ENCODE measurements at places on chromosomes 2 and 18.

- peak; percentile 11 for DNase-seq
These were observed 21.1 kb upstream of the LYPD6B start for GRCh38 chr2:149017116-149017985.

- no peak for DNase-seq
These were observed 174.2 kb downstream of the MIB1 start for GRCh38 chr18:21914739-21915319.

DNA sequence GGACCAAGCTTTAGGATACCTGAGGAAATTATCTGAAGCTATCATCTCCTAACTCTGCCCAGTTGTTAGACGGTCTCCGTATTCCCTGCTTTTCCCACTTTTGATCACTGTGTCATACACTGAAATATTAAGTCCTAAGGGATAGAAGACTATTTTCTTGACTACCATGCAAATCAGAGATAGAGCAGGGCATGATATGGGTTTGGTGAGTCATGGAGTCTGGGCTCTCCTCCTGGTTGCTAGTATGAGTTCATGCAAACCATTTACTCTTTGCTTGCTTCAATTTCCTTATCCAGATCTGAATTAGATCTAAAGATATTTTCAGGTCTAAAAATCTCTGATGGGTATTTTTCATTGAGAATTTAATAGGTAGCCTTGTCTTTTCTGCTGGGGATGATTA, 55.0 kb downstream of the EHBP1 start:
- DNase-seq = no peak

DNA sequence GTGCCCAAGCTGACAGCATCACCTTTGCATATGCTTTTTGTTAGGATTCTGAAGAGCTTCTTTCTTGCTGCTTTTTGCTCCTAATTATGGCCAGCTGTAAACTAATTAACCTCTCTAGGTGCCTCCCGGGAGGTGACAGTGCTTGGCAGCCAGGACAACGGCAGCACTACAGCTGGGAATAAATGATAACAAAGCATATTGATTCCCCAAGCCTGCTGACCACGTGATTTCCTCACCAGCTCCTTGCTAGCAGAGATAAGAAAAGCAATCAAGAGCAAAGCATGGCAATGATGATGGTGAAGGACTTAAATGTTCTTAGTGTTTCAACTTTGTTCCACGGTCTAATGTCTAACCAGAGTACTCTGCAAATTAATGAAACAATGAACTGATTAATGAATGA, 1074.4 kb upstream of the GYPC start:
- no peak for DNase-seq

- no peak for DNase-seq
These were observed 12.8 kb downstream of the SNED1 start for GRCh38 chr2:241011296-241011600.

- no peak for DNase-seq
These were observed 281.9 kb downstream of the SRBD1 start for GRCh38 chr2:45329045-45329677.

- no peak for DNase-seq
These were observed 12.6 kb downstream of the NOP58 start for GRCh38 chr2:202278036-202278760.

- DNase-seq = no peak
These were observed 6.3 kb downstream of the HS6ST1 start for GRCh38 chr2:128312411-128312810.

- DNase-seq = no peak
These were observed 118.8 kb upstream of the CDH19 start for GRCh38 chr18:66722671-66723070.

GRCh38 chr2:239978411-239978810, 46.7 kb downstream of the NDUFA10 start:
- DNase-seq = no peak

DNA sequence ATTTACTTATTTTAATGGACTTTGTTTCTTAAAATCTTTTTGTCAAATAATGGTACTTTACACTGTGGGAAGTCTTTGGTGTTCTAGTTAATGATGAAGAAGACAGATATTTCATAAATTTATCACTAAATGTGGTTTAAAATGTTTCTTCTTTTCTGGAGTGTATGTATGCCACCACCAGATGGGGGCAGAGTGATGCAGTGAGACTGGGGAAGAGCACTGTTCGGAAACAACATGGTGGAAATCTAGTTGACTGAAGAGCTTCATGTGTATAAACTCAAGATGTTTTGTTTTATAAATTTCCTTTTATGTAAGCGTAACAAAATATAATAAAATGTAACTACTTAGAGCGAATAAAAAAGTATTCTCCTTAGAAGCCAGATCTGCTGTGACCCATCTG, 195.1 kb downstream of the KCNE4 start:
- DNase-seq = no peak

- no peak for DNase-seq
These were observed 72.7 kb downstream of the NXPH2 start for GRCh38 chr2:138707392-138708074.

- DNase-seq = no peak
These were observed 107.4 kb downstream of the CPO start for GRCh38 chr2:207046724-207047123.

- DNase-seq = no peak
These were observed 147.8 kb upstream of the MAP3K20 start for GRCh38 chr2:172927641-172928357.

- DNase-seq = no peak
These were observed 52.4 kb downstream of the VSNL1 start for GRCh38 chr2:17592731-17593409.

- no peak for DNase-seq
These were observed 54.6 kb downstream of the CPO start for GRCh38 chr2:206993964-206994363.

- DNase-seq = no peak
These were observed 20.6 kb downstream of the HTR2B start for GRCh38 chr2:231104115-231104713.

DNA sequence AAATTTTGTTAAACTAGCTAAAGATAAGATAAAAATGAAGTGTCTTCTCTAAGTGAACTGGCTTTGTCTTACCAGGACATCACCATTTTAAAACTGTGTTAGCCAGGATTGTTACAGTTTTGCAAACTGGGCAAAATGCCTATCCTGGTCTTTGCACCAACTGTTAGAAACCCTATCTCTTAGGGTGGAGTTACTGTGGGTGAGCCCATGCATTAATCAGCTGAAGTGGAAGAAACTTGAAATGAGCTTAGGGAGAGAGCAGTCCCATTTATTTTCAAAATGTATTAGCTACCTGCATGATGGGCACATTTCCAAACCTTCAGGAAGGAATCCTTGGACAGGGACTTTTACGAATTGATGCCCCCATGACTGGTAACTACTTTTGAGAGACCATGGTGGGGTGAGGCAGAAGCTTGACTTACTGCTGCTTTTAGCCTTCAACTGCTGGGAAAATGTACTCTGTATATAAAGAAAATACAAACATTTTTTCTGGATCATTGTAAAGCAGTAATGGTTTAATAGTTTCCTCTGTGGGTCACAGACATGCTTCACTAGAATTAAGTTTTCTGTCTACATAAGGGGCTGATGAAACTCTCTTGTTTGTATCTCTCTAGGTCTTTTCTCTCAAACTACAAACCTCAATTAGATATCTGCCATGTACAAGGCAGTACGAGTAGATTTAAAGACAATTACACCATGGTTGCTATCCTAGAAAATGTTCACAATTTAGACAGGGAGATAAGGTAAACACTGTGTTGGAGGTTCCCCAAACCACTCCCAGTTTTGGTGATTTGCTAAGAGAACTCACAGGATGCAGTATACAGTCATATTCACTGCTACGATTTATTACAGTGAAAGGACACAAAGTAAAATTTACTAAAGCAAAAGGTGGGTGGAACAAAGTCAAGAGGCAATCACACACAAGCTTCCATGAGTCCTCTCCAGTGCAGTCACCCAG, 321.4 kb upstream of the MMADHC start:
- DNase-seq = no peak

GRCh38 chr2:134338208-134338607, 84.3 kb downstream of the MGAT5 start:
- DNase-seq = no peak
